ENCODE measurements at places on chromosomes 7 and 10.

DNA sequence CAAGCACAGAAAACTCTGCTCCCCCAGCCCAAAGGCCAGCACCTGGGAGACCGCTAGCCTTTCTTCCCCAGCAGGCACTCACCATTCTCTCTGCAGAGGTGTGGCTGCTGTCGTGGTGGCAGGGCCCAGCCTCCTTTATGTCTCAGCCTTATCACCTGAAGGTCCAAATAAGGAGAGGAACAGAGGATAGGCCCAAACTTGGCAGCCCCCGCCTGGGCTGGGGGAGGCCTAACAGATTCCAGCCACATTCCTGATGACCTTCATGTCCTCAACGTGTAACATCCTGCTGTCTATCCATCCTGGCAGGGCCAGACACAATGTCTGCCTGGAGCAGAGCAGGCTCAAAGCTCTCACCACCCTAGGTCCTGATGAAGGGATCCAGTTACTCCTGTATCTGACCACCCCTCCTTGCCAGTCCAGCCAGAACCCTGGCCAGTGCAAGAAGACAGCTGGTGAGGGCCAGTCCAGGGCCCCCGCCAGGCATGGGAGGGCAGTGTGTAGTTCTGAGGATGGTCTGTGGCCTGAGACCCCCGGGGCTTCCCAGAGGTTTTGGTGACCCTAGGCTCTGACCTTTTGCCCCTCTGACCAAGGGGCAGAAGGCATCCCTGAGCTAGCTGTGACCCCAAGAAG is at the start of gene MYL7:
TSS of gene MYL7 (minus strand) at position 112 of the 630 bp plus-strand sequence. CDS start at position 85, 27 bp downstream.
- DNase-seq = no peak

GRCh38 chr10:112658900-112659638 is 212.1 kb downstream of the VTI1A start:
- DNase-seq = no peak

- no peak for DNase-seq
Observed at GRCh38 chr10:45136256-45136655, 135.5 kb downstream of the ZNF22 start.

DNA sequence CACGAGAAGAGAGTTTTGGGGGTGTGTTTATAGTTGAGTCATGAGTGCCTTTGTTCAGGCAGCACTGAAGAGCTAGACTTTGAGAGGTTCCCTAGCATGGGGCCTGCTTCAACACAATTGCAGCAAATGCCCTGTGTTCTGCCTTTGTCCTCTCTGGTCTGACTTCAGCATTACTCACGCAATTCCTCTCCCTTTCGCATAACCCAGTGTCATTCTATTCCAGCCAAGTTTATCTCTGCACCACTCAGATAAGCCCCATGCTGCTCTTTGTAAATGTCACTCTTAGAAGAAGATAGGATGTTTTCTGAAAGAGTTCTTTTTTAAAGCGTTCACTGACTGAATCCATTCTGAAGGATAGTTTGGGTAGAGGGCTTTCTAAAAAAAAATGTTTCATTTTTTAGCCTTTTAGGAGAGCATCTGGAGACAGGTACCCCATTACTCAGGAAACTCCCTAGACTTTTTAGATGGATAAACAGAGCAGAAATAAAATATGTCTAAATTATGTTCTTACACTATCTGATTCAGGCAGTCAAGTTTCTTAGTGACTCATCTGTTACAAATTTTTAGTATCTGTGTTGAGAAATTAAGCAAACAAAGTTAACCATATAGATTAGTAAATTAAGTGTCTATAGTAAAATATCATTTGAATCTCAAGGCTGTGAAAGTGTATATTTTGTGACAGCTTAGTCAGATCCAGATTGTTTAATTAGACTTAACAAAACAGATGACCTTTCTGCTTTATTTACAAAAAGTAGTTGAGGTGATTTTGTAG is 318.5 kb downstream of the GPR158 start:
- DNase-seq = no peak

GRCh38 chr7:100506356-100506923 is 22.7 kb downstream of the NYAP1 start:
- DNase-seq = no peak

DNA sequence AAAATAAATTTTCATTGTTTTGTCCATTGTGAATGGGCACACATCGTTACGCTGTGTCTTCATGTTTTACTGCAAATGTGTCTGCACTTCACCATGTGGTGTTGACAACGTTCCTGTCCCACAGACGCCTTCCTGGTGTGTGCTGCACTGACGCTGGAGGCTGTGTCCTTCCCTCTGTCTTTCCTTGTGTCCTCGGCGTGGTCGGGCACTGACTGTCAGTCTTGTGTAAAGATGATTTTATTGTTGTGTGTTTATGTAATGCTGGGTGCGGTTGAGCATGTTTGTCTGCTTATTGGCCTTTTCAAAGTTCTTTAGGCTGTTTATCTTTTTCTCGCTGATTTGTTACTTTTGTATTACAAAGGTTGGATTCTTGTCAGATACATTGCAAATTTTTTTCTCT is 18.1 kb downstream of the IDI2 start:
- DNase-seq = no peak

GRCh38 chr7:30112103-30112713 is 22.6 kb upstream of the MTURN start:
- no peak for DNase-seq
